Stimulated activated CD8-positive, alpha-beta memory T cell treated with anti-CD3 and anti-CD28 coated beads, Interleukin-4, amount 100 ng/mL, for 24 hours (primary cell): ENCODE measurements at places on chromosomes 5 and 9.

DNA sequence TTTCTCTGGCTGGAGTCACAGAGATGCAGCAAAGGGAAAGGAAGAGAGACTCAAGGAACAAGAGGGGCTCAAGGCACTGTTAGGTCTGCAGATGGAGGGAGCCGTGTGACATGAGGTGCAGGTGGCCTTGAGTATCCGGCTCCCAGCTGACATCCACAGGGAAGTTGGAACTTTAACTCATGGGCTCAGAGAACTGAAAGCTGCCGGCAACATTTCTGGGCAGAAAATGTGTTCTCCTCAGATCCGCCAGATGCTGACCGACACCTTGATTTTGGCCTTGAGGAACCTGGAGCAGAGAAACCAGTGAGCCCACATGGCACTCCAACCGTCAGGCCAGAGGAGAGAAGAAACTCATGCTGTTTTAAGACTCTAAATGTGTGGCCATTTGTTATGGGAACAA, 258.1 kb upstream of the IRX2 start:
- no peak for DNase-seq

- DNase-seq: no peak
Observed at GRCh38 chr9:1532171-1532570, 482.0 kb downstream of the DMRT2 start.

GRCh38 chr5:167217097-167217743, 1074.2 kb upstream of the WWC1 start:
- no peak for DNase-seq

- DNase-seq: no peak
Observed at GRCh38 chr9:121944711-121945191, 148.4 kb downstream of the TTLL11 start.

GRCh38 chr9:122121931-122122330, 28.8 kb upstream of the TTLL11 start:
- DNase-seq: no peak

DNA sequence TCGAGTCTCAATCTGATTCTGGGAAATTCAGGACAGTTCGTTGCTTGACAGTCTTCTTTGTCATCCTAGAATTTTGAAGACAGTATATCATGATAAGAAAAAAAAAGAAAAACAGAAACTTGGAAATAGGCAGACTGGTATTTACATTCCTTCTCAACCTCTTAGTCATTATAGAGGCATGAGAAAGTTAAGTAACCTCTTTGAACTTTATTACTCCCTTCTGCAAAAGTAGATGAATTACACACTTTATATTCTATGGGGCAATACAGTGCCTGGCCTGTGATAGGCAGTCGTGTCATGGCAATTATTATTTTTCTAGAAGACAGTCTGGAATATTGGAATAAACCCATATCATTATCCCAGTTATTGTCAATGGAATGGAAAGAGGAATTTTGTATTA, 828.9 kb downstream of the TLR4 start:
- no peak for DNase-seq
